ENCODE measurements at places on chromosomes 1 and 21.

DNA sequence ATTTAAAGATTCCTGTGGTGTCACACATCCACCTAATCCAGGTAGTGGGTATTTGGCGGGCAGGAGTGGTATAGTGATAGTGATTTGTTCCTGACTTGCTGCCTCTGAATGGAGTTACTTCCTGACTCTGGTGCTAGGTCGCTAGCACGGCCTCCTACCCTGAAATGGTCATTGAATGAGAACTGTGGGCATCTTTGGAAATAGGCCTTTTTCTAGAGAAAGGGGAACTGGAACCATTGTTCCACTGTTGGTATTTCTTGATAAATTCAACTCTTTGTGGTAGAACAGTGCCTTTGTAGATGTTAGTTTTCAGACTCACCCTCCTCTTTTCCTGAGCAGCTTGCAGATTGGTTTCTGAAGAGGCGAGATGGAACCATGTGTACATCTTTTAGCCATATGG is 1.5 kb downstream of the QSOX1 start:
- DNase-seq = no peak
- peak overlapping the region; percentile 95 for H3K4me3 ChIP-seq
- H3K27ac ChIP-seq = no peak overlapping the region
- no peaks in the 10 kb centered on the region for H3K27me3 ChIP-seq
- peaks cover 36% of the 10 kb centered on the region for H3K4me1 ChIP-seq

DNA sequence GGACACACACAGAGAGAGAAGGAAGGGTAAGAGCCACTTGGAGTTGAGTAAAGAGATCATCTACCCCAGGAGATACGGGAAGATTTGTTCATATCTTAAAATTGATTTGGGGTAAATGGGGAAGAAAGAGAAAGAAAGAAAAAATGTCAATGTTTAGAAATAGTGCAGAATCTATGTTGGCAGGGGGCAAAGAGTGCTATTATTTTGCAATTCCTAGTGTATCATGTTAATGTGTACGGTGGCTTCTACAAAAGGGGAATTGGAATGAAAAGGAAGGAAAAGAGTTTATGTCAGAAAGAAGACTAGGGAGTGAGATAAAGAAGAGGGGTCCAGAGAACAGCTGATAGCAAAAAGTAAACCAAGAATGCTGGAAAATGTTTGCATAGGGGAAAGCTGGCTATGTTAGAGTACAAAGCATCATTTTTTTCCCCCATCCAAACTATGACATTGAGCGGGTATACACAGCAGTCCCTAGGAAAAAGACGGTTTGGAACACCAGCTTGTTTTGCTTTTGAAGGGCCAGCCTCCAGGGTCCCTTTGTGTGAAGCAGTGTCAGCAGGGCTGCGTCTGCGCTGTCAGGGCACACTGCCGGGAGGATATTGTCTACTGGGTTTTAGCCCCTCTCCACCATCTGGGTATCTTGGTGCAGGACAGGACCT is 10.8 kb downstream of the LRRC8D start:
- DNase-seq = no peak
- H3K27ac ChIP-seq = no peak overlapping the region
- H3K4me1 ChIP-seq = peaks cover 10% of the 10 kb centered on the region
- H3K36me3 ChIP-seq = no peaks in the 10 kb centered on the region
- H3K27me3 ChIP-seq = no peaks in the 10 kb centered on the region

GRCh38 chr1:48616710-48617109 is 144.7 kb upstream of the SPATA6 start:
- no peak overlapping the region for H3K4me3 ChIP-seq
- no peaks in the 10 kb centered on the region for H3K36me3 ChIP-seq
- H3K27me3 ChIP-seq = no peaks in the 10 kb centered on the region

DNA sequence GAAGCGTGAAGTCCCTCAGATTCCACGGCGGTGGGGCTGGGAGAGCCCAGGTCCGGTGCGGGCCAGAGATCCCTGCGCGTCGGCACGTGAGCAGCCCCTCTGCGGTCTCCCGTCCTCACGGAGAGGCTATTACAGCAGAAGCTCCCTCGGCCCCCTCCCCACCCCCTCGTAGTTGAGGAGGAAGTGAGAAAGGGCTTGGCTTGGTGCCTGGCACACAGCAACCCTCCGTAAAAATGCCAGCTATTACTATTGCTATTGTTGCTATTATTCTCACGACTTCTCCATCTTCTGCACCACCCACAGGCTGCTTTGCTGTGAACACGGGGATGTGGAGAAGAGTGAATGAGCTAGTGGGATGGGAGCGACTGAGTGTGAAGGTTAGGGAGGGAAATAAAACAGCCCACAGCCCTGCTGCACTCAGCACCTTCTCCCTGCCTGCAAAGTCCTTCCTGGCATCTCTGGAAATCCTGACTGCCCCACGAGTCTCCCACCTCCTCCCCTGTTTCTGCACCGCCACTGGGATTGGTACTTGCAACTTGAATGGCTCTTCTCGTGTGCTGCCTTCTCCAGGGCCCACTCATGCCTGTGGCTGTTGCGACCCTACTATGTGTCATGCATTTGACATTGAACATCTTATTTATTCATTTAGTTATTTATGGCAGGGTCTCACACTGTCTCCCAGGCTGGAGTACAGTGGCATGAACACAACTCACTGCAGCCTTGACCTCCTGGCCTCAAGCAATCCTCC is 26.6 kb downstream of the ZBTB18 start:
- H3K36me3 ChIP-seq = no peaks in the 10 kb centered on the region
- H3K27ac ChIP-seq = no peak overlapping the region
- DNase-seq = no peak

GRCh38 chr1:200949626-200950025 is 54.9 kb downstream of the INAVA start:
- H3K36me3 ChIP-seq = peaks cover 8% of the 10 kb centered on the region
- DNase-seq = no peak
- peaks cover 41% of the 10 kb centered on the region for H3K27me3 ChIP-seq
- H3K4me1 ChIP-seq = no peaks in the 10 kb centered on the region
- H3K4me3 ChIP-seq = no peak overlapping the region

- no peaks in the 10 kb centered on the region for H3K27me3 ChIP-seq
- H3K27ac ChIP-seq = no peak overlapping the region
- no peak for DNase-seq
- peaks cover 2% of the 10 kb centered on the region for H3K36me3 ChIP-seq
Observed at GRCh38 chr1:224450159-224450558, 15.6 kb upstream of the WDR26 start.

DNA sequence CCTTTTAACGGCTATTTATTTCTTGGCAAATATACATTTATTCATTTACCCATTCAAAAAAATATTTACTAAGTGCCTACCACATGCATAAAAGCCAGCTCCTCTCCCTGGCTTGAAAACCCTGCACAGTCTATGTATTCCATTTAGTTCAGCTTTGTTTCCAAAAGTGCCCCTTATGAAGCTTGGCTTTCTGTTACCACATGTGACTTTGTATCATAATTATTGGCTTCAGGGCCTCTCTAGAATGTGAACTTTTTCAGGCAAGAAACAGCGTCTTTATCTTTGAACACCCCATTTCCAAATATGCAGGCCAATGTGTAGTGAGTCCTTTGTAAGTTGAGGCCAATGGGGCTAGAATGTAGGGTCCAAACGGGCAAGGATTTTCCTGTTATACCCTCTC is 69.4 kb downstream of the CACHD1 start:
- no peak overlapping the region for H3K4me3 ChIP-seq
- DNase-seq = no peak
- H3K27me3 ChIP-seq = no peaks in the 10 kb centered on the region
- H3K27ac ChIP-seq = no peak overlapping the region
- H3K4me1 ChIP-seq = peaks cover 39% of the 10 kb centered on the region

- no peak overlapping the region for H3K27ac ChIP-seq
- no peak for DNase-seq
- no peaks in the 10 kb centered on the region for H3K4me1 ChIP-seq
Observed at GRCh38 chr1:98001764-98002163, 80.9 kb upstream of the DPYD start.

DNA sequence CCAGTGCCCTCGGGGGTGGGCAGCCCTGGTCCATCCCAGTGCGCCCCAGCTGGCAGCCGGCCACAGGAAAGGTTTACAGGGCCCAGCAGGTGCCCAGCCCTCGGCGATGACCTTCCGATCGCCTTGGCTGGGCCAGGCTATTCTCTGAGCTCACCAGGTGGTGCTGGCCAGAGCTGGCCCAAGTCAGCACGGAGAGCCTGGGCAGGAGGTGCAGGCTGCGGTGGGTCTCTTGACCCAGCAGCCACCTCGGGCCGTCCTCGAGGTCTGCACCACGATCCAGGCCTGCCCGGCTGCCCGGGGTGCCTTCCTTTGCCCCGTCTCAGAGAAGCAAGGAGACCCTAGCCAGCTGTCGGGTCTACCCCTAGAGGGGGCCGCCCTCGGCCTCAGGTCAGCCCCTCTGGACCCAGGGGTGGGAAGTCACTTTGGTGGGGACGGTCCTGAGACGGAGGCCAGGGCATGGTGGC is 370 bp downstream of the PERM1 start:
- DNase-seq = no peak
- H3K27me3 ChIP-seq = peaks cover 10% of the 10 kb centered on the region
- no peaks in the 10 kb centered on the region for H3K4me1 ChIP-seq
- H3K4me3 ChIP-seq = no peak overlapping the region
- no peaks in the 10 kb centered on the region for H3K36me3 ChIP-seq

DNA sequence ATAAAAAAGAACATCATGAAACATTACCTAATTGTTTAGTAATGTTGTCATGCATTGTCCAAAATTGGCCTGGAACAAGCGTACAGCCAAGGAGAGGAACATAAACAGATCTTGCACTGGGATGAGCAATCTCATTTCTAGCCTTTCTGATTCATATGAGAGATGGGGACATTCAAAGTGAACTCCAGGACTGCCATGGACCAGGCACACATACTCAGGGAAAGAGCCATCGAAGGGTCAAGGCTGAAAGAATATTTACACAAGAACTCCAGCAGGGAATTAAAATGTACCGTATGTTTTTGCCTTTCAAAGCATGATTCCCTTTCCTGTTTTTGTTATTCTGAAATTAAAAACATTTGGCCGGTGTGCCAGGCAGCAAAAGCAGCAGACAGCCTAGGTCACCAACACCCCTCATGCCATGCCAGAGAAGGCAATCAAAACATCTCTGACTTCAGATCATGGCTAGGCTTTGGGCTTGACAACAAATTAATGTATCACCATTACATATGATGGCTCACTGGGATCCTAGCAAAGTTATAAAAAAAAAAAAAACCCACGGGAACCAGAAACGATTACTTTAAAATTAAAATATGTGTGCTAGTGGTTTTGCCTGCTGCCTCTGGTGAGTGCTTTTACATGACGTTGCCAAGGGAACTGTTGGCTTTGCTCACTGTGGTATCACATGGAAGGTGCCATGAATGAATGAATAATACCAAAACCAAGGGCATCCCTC is 159.8 kb downstream of the TGFBR3 start:
- no peaks in the 10 kb centered on the region for H3K27me3 ChIP-seq
- H3K36me3 ChIP-seq = peaks cover 8% of the 10 kb centered on the region
- peak overlapping the region; percentile 3 for H3K27ac ChIP-seq
- no peak for DNase-seq

DNA sequence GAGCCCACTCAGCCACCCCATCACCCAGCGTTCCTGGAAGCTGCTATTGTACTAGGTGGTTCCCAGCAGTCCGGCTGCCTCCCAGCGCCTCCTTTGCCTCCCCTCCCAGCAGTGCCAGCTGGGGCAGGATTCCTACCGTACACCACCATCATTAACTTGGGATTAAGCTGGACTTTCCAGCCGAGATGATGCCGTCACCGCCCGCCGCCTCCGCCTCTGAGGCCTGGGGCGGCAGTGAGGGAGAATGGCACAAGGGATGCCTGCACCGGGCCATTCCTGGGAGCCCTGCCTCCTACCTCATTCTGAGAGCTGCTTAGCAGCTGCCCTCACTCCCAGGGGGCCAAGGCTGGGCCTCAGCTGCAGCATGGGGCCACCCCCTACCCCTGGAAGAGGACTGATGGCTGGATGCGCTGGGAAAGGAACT is 13.2 kb downstream of the CNTN2 start:
- H3K4me1 ChIP-seq = no peaks in the 10 kb centered on the region
- no peak overlapping the region for H3K4me3 ChIP-seq
- no peak overlapping the region for H3K27ac ChIP-seq
- no peaks in the 10 kb centered on the region for H3K36me3 ChIP-seq

DNA sequence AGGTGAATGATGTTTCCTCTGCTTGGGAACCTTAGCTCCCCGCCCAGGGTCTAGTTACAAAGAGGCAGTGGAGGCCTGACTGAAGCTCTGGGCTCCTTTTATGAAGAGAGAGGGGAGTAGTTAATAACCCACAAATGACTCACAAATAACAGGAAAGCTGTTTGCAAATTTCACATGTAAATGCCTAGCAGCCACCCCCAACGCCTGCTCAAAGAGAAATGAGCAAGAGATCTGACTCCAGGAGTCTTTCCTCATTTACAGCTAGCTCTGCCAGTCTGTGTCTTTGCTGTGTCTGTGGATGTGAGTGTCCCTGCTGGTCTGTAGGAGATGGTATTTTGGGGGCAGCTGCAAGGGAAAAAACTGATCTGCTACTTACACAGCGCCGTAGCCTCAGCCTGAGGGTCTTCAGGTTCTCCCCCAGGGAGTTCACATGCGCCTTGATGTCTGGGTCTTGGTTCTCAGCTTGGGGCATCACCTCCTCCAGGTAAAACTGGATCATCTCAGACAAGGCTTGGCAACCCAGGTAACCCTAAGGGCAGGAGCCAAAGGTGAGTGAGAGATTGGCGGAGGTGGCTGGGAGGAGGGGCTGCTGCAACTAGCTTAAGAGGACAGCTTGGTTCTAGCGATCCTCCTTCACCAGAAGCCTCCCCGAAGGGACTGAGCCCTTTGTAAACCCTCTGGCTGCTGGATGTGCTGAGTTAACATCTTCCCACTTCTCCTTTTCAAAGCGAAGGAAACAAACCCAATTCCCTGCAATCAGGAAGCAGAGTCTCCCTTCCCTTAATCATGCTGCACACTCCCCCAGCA is at the start of gene IL19:
IL19 (plus strand) TSS at position 243 of the 807 bp plus-strand sequence. CDS start 65,890 bp downstream, outside the sequence.
- H3K27ac ChIP-seq = no peak within 1 kb of the TSS
- no peak for DNase-seq

- H3K27ac ChIP-seq = no peak overlapping the region
- H3K4me3 ChIP-seq = no peak overlapping the region
- no peaks in the 10 kb centered on the region for H3K4me1 ChIP-seq
- no peaks in the 10 kb centered on the region for H3K27me3 ChIP-seq
Observed at GRCh38 chr1:38905985-38906384, 24.6 kb upstream of the GJA9 start.

GRCh38 chr1:160342526-160342925 is 524 bp downstream of the COPA start:
- H3K4me1 ChIP-seq = peaks cover 39% of the 10 kb centered on the region
- no peaks in the 10 kb centered on the region for H3K27me3 ChIP-seq

GRCh38 chr21:41216486-41216885 is 48.5 kb downstream of the BACE2 start:
- H3K4me1 ChIP-seq = no peaks in the 10 kb centered on the region
- peaks cover 28% of the 10 kb centered on the region for H3K27me3 ChIP-seq
- H3K36me3 ChIP-seq = no peaks in the 10 kb centered on the region
- H3K4me3 ChIP-seq = no peak overlapping the region
- DNase-seq = no peak

- peak overlapping the region; percentile 93 for H3K4me3 ChIP-seq
- no peaks in the 10 kb centered on the region for H3K27me3 ChIP-seq
- H3K36me3 ChIP-seq = peaks cover 7% of the 10 kb centered on the region
- DNase-seq = peak; percentile 64
Observed at GRCh38 chr1:39575191-39576015, 1.2 kb downstream of the PABPC4 start.

GRCh38 chr1:209443361-209443931 is 140.1 kb upstream of the CAMK1G start:
- no peaks in the 10 kb centered on the region for H3K4me1 ChIP-seq
- DNase-seq = no peak
- peaks cover 6% of the 10 kb centered on the region for H3K27me3 ChIP-seq
- H3K27ac ChIP-seq = no peak overlapping the region
- H3K36me3 ChIP-seq = no peaks in the 10 kb centered on the region

- no peak overlapping the region for H3K27ac ChIP-seq
- H3K4me1 ChIP-seq = peaks cover 19% of the 10 kb centered on the region
- H3K27me3 ChIP-seq = peaks cover 27% of the 10 kb centered on the region
Observed at GRCh38 chr1:109239409-109240068, 9.8 kb upstream of the CELSR2 start.
